ENCODE measurements at places on chromosomes 5 and 9.

- DNase-seq, result no peak
These were observed 93.7 kb downstream of the NDFIP1 start for GRCh38 chr5:142202282-142202681.

- DNase-seq, result no peak
These were observed 82.6 kb upstream of the GAS1 start for GRCh38 chr9:87029905-87030304.

DNA sequence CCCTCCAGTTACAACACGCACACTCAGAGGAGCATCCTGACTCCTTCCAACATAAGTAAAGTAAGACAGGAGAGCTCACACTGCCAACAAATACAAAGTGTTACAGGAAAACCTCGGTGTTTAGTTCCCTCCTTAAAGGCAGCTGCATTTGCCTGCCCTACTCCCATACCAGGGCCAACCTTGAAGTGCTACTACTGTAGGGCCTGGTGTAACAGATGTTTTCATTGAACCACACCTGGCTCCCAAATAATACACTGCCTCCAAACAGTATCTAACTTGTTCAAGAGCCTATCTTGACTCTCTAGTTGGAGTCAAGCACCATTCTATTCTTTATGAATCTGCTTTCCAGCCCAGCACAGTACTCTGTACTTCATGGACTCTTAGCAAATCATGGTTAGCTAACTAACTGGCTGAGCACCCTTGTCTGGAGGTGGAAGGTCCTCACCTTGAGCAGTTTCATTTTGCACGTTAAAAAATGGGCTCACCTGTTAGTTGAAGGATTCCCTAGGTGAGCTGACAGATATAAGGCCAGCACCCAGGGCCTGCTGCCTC lies 34.6 kb downstream of the TTC39B start:
- no peak for DNase-seq

DNA sequence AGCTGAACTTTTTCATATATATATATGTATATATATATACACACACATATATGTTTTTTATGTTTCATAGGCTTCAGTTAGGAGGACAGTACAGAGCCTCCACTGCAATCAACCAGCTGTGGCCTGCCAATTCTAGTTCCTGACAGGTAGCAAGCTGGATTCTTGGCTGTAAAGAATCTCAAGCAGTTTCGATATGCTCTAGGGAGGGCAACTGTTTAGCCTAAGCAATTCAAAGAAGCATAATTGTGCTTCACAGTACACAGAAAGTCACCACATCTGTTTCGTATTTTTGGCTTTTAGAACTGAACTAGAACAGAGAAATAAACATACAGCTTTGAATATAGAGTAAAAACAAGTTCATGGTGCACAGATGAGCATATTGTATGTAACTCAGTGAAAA lies 152.4 kb upstream of the ARRDC3 start:
- DNase-seq, result no peak

- no peak for DNase-seq
These were observed 204.5 kb downstream of the CWC27 start for GRCh38 chr5:64973215-64973614.

All from T1000 (cell line).